ENCODE measurements at places on chromosomes 1 and 21. TPM values are rescaled to one million over a fixed set of nuclear protein-coding genes. Genes with fewer than 3 reads are reported as not detected.

- no peak for DNase-seq
Observed at GRCh38 chr1:18637962-18638834, 7.6 kb downstream of the PAX7 start.

- DNase-seq, result no peak
Observed at GRCh38 chr1:95438218-95438948, 204.4 kb downstream of the RWDD3 start.

GRCh38 chr1:114700036-114700600, 4.8 kb upstream of the AMPD1 start:
- no peak for DNase-seq

DNA sequence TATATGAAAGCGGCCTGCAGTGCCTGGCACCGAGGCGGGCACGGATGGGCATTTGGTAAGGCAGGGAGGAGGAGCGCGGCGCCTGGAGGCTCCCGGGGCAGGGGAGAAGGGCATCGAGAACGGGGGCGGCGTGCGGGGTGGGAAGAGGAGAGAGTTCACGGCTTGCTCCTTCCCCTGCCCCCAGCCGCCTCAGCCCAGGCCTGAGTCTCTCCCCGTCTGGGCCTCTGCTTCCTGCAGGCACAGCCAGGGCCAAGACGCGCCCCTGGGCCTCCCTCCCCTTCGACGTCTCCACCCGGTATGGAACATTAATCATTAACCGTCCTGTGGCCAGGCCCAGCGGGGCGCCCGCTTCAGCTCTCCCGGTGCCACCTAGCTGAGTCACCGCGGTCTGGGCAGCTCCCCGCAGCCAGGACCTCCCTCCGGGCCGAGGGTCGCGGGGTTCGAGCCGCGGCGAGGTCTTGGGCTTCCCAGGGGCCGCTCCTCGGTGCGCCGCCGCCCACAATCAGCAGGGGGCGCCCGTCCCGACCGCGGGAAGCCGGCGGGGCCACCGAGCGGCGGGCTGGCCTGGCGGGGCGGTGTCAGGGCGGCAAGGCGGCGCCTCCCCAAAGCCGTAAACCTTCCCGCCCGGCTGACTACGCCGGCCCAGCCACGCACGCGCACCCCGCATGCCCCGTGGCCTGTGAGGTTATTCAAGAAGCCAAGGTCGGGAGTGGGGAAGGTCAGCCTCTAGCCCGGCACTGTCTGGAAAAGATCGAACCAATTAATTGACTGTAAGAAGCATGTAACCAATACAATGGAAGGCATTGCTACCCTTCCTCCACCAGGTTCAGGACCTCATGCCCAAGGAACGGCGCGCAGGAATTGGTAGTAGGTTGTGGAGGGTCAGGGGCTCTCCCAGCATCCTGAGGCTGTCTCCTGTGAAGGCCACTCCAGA, 23.4 kb upstream of the RD3 start:
- DNase-seq, result peak; percentile 85

Gene NRAS
- total RNA-seq, result 52.1 TPM

GRCh38 chr1:202023001-202023433, 12.6 kb downstream of the ELF3 start:
- DNase-seq, result no peak

GRCh38 chr1:245475126-245475525, 320.3 kb downstream of the KIF26B start:
- no peak for DNase-seq

DNA sequence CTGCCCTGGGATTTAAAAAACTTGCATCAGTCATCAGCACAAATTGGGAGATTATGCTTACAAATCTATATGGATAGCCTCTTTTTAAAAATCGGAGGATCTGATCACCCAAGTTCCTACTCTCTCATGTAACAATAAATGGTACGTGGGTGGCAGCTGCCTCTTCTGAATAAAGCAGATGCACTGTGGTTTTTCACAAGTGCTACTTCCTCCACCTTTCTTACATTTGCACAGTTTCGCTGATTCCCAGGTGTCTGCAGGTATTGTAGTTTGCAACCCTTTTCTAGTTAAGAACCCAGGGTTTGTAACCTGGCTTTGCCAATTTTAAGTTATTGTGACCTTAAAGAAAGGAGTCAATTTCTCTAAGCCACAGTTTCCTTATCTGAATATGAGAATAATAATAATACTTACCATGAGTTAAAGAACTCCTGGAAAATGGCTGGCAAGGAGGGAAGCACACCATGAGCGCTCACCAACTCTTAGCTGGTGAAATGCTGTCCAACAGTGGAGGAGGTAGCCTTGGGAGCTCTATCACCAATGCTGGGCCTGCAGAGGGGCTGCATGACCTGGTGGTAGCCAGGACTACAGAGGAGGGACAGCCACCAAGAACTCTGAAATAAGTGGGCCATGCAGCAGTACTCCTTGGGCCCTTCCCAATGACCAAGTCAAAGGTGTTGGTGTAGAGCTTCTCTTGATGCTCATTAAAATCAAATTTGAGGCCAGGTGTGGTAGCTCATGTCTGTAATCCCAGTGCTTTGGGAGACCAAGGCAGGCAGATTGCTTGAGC, 30.2 kb upstream of the KCNA2 start:
- DNase-seq, result peak; percentile 41

Gene CD1D
- not detected for total RNA-seq

DNA sequence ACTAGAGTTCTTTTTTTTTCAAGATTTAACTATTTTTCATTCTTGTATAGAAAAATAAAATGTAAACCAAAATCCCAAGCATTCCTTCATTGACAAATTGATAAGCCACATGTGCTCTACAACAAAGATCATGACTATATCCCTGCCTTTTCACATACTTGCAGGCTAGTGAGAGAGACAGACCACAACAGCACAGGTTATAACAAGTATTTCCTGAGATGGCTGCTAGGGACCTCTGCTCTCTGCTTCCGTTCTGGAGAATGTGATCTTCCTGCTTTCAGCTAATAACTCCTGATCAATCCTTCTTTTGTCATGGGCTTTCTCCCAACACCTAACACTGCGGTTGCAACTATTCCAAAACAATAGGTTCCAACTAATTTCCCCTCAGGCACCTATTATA, 14.0 kb upstream of the SPRR2F start:
- no peak for DNase-seq

DNA sequence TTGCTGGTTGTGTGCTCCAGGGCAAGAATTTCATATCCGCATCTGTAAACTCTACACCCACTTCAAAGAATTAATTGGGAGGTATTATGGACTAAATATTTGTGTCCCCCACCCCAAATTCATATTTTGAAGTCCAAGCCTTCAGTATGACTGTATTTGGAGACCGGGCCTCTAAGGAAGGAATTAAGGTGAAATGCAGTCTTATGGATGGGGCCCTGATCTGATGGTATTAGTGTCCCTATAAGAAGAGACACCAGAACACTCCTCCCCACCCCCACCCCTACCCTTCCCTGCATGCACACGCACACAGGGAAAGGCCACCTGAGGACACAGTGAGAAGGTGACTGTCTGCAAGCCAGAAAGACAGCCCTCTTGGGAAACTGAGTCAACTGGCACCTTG, 332.4 kb downstream of the RPS6KC1 start:
- DNase-seq, result no peak

Gene PADI1
- total RNA-seq, result not detected

DNA sequence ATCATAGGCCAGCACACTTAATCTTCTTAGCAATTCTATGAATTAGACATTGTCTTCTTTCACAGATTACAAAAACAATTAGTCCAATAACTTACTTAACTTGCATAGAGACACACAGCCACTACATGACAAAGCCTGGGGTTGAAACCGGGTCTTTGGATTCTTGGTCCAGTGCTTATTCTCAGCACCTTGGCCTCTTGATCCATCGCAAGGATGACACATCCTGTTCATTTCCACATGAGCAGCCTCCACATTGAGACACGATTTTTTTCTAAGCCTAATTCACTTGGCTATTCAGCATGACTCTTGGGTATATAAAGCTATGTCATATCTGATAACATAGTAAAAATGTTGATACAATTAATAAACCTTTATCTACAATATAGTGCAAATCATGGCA, 221.0 kb upstream of the FOXD3 start:
- no peak for DNase-seq
